ENCODE measurements at places on chromosomes 12 and 14.

DNA sequence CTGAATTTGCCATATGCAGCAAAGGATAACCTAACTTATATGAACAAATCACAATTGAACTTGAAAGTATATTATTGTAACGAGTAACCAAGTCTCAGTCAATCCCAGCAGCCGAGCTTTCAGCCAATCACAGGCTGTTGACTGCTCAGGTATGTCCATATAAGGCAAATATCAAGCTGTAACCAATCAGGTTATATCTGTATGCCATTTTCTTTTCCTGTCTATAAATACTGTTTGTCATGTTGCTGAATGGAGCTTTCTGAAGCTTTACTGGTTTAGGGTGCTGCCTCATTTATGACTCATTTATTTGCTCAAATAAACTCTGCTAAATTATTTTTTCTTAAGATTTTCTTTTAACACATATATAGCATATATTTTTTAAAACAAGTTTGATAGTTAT is 1059.5 kb downstream of the GALC start:
- DNase-seq, result no peak

GRCh38 chr12:133217219-133217618 is 18.5 kb downstream of the ANHX start:
- no peak for DNase-seq

- no peak for DNase-seq
Measured at GRCh38 chr12:124750149-124750656, 113.5 kb downstream of the SCARB1 start.

DNA sequence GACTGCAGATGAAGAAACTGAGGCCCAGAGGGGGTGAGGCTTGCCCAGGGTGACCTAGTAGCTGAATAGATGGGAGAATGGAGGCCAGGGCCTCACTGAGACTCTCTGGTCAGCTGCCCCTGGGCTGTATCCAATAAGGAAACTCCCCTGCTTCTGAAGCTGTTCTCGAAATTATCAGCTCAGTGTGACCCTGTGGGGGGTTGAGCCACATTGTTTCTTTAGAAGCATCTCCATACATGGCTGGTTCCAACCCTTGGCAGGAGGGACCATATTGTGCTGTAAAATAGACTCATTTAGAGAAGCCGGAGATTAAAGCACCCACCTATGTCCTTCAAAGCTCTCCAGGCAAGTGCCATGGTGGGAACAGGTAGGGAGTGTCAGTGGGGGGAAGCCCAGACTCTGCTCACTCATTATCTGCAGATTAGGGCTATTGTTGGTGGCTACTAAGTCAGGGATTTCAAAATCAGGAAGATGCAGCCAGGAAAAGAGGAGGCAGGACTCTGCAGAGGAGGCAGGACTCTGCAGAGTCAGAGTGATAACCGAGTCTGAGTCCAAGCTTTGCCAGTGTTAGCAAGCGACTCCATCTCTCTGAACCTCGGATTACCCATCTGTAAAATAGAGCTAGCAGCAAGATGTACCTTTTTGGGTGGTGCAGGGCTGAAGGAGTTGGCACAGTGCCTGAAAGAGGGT is 3.5 kb downstream of the SERPINA5 start:
- DNase-seq, result no peak

DNA sequence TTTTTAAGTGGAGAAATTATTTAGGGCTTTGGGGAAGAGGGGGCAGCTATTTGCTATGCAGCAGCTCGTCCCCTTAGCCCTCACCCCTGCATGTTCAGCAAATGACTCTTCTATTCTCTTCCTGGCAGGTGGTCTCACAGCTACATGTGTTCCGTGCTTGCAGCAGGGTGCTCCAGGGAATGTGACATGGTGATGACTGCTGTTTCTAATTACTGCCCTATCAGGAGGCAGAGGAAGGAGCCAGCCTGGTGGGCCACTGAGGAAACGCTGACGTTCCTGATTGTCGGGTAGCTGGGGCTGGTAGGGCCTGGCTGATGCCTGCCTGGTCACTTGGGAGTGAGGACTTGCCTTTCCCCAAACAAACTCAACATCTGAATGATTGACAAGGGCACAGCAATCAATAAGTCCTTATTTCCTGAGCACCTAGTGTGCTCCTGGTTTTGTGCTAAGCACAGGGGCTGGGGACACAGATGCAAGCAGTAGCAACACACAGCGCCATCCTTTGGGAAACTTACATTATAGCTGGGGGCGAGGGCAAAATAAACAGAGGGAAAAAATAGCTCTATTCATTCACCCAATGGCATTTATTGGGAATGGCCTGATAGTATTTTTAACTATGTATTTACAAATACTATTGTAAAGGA is 377.8 kb downstream of the FUT8 start:
- DNase-seq, result no peak

DNA sequence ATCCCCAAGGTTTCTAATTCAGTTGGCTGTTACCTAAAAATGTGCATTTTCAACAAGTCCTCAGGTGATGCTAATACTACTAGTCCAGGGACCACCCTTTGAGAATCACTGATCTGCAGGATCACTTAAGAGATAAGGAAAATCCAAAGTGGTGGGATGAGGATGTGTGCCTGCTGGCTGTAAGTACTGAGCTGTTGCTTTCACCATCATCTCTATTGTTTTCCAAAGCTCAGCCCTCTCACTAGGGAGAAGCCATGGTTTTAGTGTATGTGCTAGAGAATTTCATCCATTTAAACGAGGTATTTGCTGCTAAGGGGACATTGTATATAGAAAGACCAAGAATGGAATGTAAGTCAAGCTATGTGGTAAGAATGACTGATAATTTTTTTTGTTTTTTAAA is 202.3 kb downstream of the KIF21A start:
- no peak for DNase-seq

- no peak for DNase-seq
Measured at GRCh38 chr14:58912287-58912686, 274.5 kb downstream of the DACT1 start.

DNA sequence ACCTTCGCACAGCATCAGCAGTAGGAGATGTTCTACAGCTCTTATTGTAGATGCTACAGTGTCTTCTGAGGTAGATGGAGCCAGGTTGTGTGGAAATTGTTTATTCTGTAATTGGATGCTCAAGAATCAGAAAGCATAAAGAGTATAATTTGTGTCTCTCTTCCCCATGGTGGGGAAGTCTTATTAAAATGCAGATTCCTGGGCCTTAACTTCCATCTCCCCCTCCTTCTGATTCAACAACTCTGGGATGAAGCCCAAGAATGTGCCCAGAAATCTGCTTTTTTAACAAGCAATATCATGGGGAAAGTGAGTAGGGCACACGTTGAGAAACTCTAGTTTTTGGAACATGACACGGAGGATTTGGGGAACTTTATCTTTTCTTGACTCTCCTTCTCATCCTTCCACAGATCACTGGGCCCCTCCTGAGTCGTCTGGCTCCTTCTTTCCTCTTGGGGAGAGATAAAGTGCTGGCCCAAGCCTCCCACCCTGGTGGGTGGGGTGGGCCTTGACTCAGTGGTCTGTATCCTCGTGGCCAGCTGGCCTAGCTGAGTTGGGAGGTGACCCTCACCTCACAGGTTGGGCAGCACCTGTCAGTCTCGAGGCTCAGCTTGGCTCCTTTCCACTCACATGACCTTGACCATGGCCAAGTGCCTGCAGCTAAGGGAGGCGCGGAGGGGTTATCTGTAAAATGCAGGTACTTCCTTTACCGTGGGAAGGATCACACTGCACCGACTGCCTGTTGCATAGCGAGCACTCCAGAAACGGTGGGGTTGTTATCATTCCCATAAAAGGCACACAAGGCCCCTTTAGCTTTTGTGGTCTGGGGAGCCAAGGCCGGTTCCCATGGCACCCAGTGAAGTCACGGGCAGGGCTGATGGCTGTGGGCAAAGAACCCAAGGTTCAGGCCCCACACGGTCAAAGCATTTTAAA is 141.9 kb downstream of the CHST11 start:
- DNase-seq, result no peak

DNA sequence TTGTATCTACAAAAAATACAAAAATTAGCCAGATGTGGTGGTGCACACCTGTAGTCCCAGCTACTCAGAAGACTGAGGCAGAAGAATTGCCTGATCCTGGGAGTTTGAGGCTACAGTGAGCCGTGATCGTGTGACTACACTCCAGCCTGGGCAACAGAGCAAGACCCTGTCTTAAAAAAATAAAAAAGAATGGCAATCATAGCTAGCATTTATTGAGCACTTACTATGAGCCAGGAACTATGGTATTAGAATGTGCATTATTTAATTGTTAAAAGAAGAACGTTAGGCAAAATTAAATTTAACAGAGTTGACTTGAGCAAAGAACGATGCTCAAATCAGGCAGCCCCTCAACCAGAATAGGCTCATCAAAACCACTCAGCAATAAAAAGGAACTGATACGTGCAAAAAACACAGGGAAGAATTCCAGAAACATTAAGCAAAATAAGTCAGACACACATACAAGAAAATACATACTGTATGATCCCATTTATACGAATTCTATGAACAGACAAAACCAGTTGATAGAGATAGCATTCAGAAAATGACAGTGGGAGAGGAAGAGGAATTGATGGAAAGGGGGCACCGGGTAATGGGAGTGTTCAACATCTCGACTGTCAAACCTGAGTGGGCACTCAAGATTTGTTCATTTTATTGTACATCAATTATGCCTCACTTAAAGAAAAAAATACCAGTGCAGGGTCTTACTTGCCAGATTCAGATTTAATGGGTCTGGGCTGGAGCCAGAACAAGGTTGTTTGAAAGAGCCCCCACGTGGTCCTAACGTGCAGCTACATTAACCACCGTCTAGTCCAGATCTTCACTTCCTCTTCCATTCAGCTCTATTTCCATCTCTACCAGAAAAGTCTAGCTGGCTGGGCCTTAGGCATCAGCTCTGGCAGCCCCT is 8.0 kb downstream of the SCNN1A start:
- no peak for DNase-seq

- no peak for DNase-seq
Measured at GRCh38 chr12:102527171-102527720, 46.9 kb upstream of the IGF1 start.

DNA sequence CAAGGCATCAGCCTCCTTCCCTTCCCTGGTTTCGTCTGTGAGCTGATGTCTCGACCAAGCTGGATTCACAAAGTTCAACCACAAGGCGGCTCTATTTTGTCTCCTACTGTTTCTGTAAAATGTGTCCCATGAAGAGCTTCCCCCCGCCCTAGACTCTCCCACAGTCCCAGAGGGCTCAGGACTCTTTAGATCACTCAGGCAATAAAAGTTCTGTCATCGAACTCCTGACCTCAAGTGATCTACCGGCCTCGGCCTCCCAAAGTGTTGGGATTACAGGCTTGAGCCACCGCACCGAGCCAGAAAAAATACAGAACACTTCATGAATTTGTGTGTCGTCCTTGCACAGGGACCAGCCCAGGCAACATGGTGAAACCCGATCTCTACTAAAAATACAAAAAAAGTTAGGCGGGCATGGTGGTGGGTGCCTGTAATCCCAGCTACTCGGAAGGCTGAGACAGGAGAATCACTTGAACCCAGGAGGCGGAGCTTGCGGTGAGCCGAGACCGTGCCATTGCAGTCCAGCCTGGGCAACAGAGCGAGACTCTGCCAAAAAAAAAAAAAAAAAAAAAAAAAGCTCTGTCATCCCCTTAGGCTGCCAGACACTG is 149.4 kb downstream of the BCL11B start:
- no peak for DNase-seq

GRCh38 chr12:1668833-1669543 is 21.9 kb upstream of the ADIPOR2 start:
- DNase-seq, result no peak

GRCh38 chr12:95480230-95480629 is 6.3 kb downstream of the METAP2 start:
- DNase-seq, result no peak

DNA sequence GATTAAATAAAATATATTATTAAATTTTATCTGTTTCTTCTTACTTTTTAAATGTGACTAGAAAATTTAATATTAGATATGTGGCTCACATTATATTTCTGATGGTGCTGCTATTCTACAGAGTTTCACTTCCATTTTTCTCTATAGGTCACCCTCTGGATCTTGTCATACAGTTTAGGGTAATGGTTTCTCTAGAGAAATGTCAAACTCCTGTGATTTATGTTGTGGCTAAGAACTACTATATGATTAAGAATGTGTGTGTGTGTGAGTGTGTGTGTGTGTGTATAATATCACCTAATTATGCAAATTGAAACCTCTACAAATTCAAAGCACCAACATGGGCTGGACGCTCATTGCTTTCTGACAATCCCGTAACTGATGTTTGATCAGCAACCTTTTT is 325.9 kb downstream of the ADAMTS20 start:
- DNase-seq, result no peak

DNA sequence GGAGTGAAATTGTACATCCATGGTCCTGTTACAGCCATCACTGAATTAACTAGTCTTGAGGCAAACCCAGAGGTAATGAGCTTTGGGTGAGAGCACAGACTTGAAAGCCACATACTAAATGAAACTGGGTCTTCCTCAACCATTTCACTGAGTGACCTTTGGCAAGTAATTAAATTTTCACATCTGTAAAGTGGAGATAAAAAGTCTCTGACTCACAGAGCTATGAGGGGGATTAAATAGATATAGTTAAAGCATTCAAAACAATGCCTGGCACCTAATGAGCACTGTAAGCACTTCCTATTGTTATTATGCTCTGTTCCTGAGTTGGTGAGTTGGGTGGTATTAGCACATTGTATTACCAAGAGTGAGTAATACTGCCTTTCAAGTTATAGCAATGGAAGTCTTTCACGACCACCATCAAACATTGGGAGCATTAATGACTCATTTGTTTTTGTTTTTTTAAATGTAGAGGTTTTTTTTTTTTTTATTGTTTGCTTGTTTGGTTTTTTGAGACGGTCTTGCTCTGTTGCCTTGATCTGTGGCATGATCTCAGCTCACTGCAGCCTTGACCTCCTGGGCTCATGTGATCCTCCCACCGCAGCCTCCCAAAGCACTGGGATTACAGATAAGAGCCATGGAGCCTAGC is 12.5 kb upstream of the STRN3 start:
- no peak for DNase-seq

- no peak for DNase-seq
Measured at GRCh38 chr12:89075880-89076540, 276.3 kb downstream of the DUSP6 start.

DNA sequence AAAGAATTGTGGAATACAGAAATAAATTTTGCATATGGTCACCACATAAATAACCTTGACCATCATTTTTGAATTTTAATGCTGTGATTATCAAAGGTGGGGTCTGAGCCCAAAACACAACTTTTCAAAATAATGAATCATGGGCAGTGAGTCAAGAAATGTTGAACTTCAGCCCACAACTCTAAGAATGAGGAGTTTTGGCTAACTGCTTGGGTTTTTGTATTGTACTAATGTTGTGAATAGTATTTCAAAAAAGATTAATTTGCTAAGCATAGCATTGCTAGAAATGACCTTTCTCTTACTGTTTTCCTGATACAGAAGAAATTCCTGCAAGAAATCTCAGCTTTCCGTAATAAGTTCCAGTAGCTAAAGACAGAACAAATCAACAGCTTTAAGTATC is 24.4 kb upstream of the YARS2 start:
- no peak for DNase-seq

DNA sequence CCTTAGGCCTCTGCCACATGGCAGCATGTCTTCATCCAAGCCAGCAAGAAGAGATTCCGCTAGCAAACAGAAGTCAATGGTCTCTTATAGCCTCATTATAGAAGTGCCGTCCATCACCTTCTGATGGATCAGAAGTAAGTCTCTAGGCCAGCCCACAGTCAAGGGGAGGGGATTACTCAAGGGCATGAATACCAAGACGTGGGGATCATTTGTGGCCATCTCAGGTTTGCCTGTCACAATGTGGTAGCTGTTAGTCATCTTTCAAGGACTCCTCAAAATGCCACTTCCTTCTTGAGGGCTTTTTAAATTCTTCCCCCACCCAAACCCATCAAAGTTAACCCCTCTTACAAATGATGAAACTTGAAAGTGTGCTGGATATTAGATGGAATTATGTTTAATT is 8.1 kb upstream of the ADCY6 start:
- DNase-seq, result no peak

- DNase-seq, result no peak
Measured at GRCh38 chr12:42686514-42687172, 97.1 kb upstream of the PRICKLE1 start.

Measured in activated T-helper 1 cell treated with Interleukin-2 at 50 U/mL for 16 hours (primary cell).